ENCODE measurements at places on chromosomes 1 and 21. TPM values are rescaled to one million over a fixed set of nuclear protein-coding genes. Genes with fewer than 3 reads are reported as not detected.

The FCRLA gene
- total RNA-seq = not detected

The LAMC1 gene
- 96.2 TPM for total RNA-seq

The NTMT2 gene
- not detected for total RNA-seq

The RPTN gene
- not detected for total RNA-seq

GRCh38 chr1:72280711-72281110 lies 1.6 kb downstream of the NEGR1 start:
- no peak for DNase-seq

GRCh38 chr1:61226791-61227567 lies 144.6 kb downstream of the NFIA start:
- no peak for DNase-seq

- DNase-seq = peak; percentile 55
Measured at GRCh38 chr21:28579986-28580550, 412.6 kb downstream of the LTN1 start.

DNA sequence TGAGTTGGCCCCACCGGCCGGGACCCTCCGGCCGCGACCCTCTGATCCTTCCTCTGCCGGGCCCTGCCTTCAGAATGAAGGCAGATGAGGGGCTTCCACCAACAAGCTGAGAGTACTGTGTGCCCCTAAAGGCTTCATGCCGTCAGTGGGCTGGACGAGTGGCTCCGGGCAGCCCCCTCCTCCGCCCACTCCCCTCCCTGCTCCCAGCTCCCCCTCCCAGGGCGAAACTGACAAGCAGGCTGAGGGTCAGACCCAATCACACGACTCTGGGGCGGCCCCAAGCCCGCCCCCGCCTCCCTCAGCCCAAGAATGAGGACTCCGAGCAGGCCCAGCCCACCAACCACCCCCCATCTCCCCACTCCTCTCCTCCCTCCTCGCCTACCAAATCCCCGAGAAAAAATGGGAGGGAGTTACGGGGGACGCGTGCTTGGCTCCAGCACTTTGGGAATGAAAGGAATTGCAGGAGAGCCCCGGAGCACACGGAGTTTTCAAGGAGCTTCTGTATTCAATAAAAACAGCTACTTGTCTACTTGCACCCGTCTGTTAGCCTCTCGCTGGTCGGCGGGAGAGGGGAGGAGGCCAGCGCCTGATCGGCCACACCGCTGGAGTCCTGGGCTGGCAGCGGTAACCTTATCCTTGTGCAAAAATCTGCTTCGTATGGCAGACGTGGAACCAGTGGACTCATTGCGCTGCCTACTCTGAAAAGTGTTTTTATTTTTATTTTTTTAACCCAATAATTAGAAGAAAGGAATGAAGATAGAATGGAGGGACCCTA lies at the start of gene COL11A1:
Gene COL11A1 (minus strand): TSS at position 147 of the 775 bp plus-strand sequence. CDS start 344 bp downstream, outside the sequence.
- DNase-seq = peak; percentile 93

DNA sequence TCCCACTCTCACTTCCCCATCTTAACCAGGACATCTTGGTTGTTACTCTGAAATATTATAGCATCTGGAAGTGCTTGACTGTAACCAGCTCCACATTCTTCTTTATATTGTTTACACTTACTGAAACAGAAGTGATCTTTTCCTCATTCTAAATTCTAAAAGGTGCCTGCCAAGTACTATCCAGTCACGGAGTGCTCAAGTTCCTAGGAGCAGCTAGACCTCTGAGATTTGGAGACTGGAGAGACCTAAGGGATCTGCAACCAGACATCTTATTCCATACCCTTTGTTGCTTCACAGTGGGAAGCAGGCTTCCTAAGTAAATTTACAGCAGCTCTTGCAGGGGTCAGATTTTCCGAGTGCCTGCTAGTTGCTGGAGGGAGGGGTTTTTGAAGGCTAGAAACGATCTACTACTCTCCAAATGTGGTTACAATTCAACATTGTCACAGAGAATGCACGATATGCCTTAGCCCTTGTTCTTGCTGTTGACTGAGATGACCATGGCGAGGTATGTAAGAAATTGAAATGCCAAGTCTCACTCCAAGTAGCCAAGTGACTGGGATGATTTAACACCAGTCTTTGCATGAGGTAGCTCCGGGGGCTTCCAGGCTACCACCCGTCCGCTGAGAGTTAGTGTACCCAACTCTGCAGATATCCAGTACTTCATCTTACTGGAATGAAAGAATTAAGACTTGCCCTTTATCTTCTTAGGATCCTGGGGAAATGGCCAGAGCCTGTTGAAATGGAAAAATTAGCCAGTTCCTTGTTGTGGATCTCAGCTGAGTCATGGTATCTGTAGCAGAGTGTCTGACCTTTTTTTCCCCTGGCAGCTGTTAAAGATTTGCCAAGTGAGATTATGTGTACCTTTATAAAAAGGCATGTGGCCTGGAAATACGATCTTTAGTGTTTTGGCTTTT lies 150.8 kb downstream of the MAST2 start:
- peak; percentile 46 for DNase-seq

DNA sequence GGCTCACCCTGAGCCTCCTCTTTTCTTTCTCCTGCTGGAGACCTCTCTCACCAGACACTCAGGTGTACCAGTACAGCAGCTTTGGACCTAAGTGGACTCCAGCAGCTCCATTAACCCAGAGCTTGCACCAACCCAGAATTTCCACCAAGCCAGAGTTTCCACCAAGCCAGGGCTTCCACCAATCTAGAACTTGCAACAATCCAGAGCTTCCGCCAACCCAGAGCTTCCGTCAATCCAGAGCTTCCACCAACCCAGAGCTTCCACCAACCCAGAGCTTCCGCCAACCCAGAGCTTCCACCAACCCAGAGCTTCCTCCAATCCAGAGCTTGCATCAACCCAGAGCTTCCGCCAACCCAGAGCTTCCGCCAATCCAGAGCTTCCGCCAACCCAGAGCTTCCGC lies 23.2 kb downstream of the CRYAA start:
- no peak for DNase-seq

DNA sequence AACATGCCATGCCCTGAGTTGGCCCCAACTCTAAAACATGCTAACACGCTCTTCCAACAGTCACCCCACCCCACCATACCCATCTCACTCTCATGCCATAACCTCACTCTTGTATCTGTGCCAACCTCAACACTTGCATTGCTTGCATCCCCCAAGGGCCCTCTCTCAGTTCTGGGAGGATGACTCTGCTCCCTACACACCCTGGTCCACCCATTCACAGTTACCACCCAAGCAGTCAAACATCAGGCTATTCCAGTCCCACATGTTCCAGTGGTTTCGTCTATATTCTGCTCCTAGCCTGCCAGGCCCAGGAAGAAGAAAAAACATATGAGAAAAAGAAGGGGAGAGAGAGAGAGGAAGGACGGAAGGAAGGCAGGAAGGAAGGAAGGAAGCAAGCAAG lies 31.0 kb downstream of the GBP6 start:
- DNase-seq = no peak

DNA sequence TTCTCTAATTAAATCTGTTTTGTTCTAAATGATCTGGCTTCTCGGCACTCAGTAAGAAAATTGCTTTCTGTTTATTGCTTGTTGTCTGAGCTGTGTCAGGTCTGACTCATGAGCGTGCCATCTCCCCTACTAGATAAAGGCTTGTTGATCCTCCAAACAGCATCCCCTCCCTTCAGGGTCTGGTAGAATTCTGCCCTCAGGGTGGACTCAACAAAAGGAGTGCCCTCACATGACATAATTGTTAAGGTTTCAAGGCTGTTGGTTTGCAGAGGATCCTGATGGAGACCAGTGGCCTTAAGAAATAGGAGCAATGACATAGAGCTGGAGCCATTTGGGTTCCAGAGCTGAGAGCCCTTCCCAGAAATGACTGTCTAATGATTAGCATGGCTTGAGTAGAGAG lies 36.0 kb upstream of the ATP2B4 start:
- no peak for DNase-seq

DNA sequence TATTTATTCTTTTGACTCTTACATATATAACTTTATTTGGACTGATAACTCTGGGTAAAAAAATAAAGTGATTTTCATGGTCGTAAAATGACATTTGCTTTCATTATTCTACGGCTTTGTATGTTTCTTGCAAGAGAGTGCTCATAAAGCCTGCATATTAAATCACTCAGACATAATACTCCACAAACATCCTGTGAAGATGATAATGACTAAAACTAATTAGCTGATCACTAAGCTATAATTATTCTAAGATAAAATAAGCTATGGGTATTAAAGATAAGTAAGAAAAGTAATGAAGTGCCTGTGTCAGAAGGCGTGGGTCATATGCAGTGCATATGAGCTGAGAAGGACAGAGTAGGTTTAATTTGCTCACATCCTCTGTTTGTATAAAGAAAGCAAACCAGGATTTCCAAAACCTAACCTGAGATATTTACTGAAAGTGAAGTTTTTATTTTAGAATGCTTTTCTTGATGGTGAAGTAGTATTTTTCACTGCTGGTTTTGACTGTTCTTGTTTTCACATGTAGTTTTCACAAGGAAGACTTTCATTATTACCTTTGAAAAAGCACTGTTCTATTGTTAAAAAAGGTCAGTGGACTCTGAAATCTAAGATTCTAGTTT lies 278.8 kb downstream of the AMY1C start:
- no peak for DNase-seq

DNA sequence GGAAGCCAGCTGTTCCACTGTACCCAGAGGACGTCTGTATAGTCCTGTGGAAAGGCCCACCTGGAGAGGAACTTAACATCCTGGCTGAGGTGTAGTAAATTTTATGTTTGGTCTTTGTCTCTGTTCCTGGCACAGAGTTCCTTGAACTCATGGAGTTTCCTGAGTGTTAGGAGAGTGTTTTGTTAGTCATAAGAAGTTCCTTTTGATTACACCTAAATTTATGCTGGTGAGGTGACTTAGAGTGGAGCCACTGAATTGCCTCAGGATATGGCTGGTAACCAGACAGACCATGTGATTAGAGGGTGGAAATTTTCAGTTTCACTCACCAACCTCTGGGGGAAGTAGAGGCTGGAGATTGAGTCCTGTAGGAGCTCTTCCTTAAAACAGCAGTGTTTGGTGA lies 57.9 kb downstream of the RASAL2 start:
- DNase-seq = no peak

GRCh38 chr1:101081496-101082488 lies 56.2 kb upstream of the DPH5 start:
- no peak for DNase-seq

GRCh38 chr1:200082329-200082728 lies 54.8 kb downstream of the NR5A2 start:
- DNase-seq = no peak

All from H9 (cell line).